ENCODE measurements at places on chromosomes 1 and 21.
A peak's percentile ranks its signal among the peaks of the same experiment; 100 is the strongest.

- no peak for DNase-seq
These were observed 935.7 kb upstream of the PRMT6 start for GRCh38 chr1:106120789-106121188.

DNA sequence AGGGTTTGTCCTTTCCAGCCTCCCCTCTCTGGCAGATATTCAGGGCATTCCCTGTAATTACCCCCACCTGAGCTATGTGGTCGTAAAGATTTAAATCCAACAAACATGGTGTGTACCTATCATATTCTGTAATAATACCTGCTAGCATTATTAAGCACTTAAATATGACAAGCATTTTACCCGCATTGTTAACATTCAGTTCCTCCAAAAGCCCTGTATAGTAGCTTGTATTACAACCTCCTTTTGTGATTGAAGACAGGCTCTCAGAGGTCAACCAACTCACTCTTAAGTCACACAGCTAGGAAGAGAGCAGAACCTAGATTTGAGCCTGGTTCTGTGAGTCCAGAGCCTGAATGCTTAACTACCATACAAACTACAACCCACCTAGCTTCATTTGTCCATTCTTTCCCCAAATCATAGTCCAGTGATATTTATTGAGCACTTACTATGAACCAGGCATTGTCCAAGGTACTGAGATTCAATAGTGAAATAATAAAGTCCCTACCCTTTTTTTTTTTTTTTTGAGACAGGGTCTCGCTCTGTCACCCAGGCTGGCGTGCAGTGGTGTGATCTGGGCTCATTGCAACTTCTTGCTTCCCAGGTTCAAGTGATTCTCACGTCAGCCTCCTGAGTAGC lies 13.8 kb upstream of the KDM4A start:
- no peak for DNase-seq

DNA sequence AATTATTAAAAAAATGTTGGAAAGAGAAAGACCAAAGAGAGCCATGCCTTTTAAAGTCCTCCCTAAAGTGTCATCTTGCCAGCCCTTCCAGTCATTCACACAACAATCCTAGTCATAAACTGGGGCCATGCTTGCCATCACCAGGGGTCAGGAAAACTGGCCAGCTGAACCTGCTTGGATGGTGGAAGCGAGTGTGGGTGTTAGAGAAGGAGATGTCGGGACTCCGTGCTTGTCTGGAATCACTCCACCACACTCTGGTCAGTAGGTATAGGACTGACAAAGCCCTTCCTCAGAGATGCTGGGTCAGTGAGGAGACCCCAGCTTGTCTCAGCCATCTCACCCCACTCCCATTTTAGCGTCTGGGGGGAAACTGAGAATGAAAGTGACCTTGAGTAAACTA lies 3.3 kb upstream of the HAPLN2 start:
- DNase-seq: no peak

DNA sequence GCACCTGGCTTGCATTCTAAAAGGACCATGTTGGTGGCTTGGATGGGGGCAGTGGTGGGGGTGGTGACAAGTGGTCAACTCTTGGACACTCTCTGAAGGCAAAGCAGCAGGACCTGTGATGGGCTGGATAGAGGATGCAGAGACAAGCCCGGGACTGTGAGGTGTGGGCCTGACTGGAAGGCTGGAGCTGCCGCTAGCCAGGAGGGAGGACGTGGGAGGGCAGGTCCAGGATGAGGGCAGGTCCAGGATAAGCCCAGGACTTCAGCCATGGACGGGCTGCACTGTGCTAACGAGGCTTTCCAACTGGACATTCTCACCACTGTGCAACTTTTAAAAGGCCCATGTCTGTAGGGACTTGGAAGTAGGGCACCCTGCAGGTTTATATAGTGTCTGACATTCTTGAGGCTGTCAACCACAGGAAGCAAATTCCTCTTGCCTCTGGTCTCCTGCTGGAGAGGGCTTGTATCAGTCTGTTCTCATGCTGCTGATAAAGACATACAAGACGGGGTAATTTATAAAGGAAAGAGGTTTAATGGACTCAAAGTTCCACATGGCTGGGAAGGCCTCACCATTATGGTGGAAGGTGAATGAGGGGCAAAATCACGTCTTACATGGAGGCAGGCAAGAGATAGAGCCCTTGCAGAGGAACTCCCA lies 8.3 kb upstream of the C1orf167 start:
- no peak for DNase-seq

DNA sequence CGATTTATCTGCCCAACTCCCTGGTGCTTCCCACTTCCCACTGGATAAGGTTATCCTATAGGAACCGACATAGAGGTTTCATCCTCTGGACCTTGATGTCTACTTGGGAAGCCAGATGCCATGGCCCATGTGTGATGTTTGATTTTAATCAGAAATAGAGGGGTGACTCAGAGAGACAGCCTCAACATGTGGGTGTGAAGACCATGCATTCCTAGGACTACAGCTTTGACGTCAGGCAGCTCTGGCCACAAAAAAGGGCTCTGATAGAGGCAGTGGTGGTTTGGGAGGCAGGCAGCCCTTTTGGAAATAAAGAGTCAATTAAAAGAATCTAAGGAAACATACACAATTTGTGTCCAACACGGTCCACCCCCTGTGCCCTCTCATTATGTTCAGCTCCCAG lies 5.2 kb upstream of the SH2D2A start:
- no peak for DNase-seq

DNA sequence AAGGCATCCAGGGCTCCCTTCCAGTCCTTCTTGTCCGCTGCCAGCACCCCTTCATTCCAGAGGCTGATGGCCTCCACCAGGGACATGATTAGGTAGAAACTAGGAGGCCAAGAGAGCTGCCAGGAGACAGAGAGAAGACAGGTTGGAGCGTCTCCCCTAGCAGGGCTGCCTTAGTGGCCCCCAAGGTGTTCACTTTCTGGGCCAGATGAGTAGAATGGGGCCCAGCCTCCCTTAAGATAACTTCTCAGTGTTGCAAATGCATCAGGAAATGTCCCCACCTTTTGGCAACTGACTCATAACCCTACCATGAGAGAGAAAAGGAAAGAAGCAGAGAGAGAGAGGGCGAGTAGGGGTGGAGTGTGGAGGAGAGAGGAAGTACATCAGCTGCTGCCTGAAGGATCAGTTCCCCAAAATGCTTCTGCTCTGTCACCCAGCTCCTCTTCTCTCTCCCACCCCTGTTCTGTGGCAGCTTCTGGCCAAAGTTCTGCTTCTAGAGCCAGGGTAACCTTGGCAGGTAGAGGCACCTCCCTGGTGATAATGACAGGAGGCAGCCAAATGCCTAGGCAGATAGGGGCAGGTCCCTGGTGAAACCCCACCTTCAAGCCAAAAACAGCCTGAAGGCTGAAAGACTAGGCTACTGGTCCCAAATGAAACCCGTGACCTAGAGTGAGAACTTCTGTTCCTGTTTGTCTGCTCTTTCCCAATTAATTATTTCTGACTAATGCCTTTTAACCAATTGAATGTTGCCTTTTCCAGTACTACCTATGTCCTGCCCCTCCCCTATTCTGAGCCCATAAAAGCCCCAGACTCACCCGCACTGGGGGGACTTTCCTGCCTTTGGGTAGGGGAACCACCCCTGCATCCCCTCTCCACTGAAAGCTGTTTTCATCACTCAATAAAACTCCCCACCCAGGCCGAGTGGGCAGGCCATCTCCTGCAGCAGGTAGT lies at the start of gene NCF2:
Gene NCF2 (minus strand): TSS at position 216 of the 948 bp plus-strand sequence. CDS start 130 bp downstream, at position 86.
- no peak for DNase-seq

GRCh38 chr1:197775282-197776262 lies at the start of gene DENND1B:
Gene DENND1B (minus strand): TSS chr1:197775480. CDS start chr1:197775155, 325 bp downstream.
- DNase-seq: peak; percentile 21

DNA sequence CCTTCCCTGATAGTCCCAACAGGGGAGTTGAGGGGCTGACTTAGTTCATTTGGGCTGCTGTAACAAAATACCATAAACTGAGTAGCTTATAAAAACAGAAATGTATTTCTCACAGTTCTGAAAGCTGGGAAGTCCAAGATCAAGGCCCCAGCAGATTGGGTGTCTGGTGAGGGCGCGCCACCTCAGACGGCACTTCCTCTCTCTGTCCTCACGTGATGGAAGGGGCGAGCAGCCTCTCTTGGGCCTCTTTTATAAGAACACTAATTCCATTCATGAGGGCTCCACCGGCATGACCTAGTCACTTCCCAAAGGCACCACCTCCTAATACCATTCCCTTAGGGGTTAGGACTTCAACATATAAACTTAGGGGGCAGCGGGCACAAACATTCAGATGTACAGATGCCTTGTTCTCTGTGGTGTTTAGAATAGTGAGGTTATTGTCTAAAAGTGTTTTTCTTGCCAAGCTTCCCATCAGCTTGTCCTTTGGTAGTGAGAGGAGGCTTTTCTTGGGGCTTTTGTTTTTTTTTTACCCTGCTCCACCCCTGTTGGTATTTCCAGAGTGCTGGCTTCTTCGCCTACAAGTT lies 20.3 kb downstream of the NIPAL3 start:
- DNase-seq: no peak

- no peak for DNase-seq
These were observed 161.4 kb upstream of the CAMK1G start for GRCh38 chr1:209421978-209422680.

DNA sequence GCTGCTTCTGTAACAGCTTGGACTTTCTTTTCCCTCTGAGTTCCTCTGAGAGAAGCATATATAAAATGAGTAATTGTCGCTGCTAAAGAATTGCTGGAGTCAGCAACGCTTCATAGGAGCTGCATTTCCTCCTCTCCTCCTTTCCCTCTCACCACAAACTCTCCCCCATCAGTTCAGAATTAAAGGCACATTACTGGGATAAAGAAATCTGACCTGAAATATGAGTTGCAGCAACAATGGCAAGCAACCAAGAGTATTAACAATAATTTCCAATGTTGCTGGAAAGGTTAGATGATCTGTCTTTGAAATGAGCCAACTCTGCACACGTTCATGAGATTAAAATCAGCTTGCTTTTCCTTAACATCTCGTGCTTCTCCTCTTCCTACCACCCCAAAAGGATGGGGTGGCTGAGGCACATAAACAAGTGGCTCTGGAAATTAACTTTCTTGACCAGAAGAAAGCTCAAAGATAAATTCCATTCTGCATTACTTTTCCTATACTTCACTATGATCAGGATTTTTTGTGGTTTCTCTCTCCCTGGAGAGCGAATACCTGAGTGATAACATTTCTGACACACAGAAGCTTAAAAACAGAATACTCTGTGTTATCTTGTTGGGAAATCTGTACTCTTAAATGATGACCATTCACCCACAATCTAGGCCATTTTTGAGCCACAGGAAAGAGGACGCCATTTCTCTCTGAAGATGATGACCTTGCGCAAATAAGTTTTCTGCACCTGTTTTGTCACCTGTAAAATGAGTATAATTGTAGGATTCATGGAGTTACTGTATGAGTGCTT lies 90.2 kb downstream of the TGFBR3 start:
- DNase-seq: no peak

DNA sequence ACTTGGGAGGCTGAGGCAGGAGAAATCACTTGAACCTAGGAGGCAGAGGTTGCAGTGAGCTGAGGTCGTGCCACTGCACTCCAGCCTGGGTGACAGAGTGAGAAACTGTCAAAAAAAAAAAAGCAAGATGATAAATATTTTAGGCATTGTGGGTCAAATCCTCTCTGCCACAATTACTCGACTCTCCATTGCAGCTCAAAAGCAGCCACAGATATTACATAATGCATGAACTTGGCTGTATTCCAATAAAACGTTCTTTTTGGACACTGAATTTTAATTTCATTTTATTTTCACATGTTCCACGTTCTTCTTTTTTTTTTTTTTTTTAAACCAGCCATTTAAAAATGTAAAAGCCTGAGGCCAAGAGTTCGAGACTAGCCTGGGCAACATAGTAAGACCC lies 69.4 kb downstream of the TCP10L start:
- DNase-seq: no peak

DNA sequence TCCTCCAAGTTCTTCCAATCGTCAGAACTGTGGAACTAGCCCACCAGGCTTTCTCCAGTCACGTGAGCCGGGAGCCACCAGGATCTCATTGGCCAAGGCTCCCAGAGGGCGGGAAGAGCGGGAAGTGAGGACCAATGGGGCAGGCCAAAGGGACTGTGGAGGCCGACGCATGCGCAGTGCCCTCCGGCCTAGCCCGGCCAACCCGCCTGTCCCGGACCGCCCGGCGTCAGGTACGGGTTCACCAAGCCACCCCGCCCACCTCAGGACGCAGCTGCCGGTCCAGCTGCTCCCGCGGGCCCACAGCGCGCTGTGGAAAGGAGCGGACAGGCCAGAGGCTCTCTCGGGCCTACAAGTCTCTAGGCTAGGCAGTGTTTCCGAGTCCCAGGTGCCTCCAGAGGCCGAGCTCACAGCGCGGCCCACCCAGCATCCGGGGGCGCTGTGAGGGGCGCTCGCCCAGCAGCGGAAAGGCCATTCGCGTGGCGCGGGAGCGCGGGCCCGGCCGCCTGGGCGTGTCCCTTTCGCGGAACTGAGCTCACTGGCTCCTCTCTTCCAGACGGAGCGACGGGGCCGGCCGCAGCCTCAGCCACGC lies 10.9 kb downstream of the OR14I1 start:
- no peak for DNase-seq

GRCh38 chr21:28336314-28336713 lies 656.4 kb downstream of the LTN1 start:
- DNase-seq: no peak

DNA sequence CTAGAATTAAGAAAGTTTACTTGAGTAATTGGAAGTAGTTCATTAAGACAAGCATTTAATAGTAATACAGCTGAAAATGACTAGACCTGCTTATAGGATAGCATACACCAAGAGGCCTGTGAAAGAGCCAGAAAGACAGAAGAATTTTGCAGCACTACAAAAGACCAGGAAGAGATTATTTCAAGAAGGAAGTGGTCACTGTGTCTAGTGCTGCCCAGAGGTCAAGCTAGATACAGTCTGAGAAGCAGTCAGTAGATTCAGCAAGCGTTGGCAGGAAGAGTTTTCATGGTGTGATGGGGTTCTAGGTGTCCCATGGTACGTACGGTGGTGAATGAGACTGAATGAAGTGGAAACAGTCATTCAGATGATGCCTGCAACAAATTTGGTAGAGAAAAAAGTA lies 31.5 kb downstream of the RGS8 start:
- no peak for DNase-seq

GRCh38 chr1:229296541-229296941 lies 25.6 kb downstream of the RAB4A start:
- no peak for DNase-seq

GRCh38 chr1:47751996-47752451 lies 245.2 kb downstream of the TRABD2B start:
- no peak for DNase-seq

DNA sequence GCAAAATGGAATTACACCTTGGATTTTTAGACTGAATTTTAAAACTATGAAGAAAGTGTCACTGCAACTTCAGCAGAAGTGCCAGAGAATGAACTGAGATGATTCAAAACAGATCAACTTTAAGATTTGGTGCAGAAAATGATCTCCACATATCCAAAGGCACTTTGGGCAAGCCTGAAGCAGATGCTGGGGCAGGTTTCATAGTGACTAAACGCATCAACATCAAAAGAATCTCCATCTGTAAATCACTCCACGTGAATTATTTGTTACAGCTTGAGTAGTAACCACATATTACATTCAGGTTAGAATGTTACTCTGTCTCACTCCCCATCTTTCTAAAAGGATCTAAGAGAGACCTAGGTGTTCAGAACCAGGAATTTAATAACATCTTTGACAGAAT lies 329.0 kb upstream of the ESRRG start:
- no peak for DNase-seq

All from NCI-H1092 treated with DMSO at 0.1 percent for 48 hours (cell line).